Activated CD8-positive, alpha-beta T cell treated with anti-CD3 and anti-CD28 coated beads for 36 hours (primary cell): ENCODE measurements at places on chromosomes 6 and 20.

DNA sequence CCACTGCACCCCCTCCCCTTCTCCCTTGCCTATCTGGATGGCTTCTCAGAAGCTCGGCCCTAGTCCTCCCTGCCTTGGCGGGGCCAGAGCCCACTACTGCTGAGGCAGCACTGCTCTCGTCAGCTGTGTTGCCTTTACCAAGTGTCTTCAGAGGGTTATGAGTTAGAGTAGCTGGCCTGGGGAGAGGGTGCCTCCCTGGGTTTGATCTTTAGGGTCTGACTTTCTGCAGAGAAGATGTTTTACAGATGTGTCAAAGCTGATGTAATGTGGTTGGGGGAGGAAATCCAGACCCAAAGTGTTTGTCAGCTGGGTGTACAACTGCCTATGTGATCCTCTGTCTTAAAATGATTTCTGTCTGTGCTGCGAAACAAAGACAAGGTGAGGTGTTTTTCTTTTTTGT is 30.4 kb upstream of the PI16 start:
- peak; percentile 7 for DNase-seq

DNA sequence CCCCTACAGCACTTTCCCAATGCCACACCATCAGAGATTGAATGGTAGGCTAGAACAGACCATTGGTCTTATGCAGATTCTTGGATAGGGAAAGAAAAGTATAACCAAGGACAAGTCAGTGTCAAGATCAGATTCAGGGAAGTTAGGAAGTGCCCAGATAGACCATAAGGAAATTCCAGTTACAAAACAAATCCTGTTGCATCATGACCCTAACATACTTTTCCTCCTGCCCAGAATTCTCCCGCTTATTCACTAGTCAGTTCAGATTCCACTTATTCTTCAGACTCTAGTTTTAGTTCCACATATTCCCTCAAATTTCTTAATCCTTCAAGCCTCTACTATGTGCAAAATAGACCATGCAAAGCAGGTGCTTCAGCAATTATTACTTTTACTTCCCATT is 20.7 kb downstream of the METTL24 start:
- DNase-seq, result no peak

GRCh38 chr20:14065774-14066173 is 70.5 kb downstream of the MACROD2 start:
- no peak for DNase-seq

DNA sequence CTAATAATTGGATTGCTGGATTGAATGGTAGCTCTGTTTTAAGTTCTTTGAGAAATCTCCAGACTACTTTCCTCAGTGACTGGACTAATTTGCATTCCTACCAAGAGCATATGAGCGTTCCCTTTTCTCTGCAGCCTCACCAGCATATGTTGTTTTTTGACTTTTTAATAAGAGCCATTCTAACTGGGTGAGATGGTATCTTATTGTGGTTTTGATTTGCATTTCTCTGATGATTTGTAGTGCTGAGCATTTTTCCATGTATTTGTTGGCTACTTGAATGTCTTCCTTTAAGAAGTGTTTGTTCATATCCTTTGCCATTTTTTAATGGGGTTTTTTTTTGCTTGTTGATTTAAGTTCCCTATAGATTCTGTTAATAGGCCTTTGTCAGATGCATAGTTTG is 94.7 kb upstream of the AHI1 start:
- no peak for DNase-seq

- DNase-seq, result no peak
These were observed 5.1 kb downstream of the BEND3 start for GRCh38 chr6:107110200-107110599.
